ENCODE measurements at places on chromosomes 1 and 21.
A peak's percentile ranks its signal among the peaks of the same experiment; 100 is the strongest.

GRCh38 chr1:44661781-44662682 lies 12.2 kb downstream of the TMEM53 start:
- no peak for DNase-seq

GRCh38 chr1:28066393-28067154 lies 21.8 kb downstream of the EYA3 start:
- no peak for DNase-seq

DNA sequence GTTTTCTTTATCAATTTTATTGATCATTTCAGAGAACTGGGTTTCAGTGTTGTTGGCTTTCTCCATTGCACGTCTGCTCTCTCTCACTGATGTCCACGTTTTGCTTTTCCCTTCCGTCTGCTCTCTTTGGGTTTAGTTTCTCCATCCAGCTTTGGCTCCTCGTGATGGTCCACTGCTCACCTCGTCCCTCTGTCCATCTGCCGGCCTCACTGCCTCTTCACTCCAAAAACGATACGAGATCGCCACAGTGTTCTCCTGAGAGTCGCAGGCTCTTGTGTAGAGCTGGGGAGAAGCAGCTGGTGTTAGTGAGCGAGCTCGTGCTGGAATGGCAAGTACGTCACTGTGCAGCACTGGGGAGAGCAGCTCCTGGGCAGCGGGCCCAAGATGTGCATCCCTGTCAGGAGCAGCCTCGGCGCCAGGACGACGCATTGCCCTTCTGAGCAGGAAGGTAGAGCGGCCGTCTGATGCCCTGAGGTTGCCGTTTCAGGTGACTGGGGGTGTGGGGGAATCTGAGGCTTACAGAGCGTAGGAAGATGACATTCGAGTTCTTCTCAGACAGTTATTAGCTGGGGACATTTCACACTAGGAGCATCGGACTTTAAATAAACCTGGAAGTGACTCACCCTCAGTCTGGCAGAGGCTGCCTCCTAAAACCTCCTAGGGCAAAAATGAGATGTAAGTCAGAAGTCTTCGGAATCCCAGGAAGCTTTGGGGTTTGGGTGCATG lies 31.4 kb upstream of the PCBP3 start:
- no peak for DNase-seq

- no peak for DNase-seq
These were observed 178.3 kb upstream of the RAB4A start for GRCh38 chr1:229092377-229093237.

DNA sequence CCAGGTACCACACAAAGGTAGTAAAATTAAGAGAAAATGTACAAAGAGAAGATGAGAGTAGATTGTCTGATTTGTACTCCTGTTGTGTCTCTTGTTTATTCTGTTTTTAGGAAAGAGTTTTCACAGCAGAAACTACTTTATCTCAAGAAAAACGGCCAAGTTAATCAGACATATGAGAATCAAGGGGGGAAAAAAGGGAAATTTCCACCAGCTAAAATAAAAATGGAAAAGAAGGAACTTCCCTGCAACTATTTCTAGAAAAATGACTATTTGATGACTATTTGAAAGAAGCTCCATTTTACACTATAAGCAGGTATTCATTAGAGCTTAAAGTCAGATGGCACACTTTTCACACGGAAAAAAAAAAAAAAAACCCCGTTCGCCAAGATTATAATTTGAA lies 56.5 kb downstream of the EPRS1 start:
- no peak for DNase-seq

DNA sequence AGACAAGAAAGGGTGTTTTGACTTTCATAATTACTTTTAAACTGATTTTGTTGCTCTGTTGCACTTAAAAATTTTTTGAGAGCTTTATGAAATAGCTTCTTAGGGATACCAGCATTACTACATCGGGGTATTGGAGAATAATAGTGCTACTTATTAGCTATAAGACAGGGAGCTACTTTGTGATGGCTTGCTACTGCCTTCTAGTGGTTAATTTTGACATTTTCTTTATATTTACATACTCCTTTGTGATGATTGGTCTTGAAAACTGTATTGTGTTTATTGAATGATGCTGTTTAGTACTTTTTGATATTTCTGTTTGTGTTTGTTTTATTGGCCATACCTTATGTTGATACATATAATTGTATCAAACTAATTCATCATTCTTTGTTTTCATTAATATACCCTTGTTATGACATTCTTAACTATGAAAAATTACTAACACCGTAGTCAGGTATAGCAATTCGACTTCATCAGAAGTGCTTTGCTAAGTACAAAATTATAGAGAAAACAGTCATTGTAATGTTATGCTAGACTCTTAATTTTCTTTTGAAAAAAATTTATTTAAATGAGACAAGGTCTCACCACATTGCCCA lies 85.5 kb downstream of the CLIC4 start:
- DNase-seq, result peak; percentile 85

- DNase-seq, result no peak
These were observed 474.6 kb downstream of the DISC1 start for GRCh38 chr1:232101231-232101630.

- DNase-seq, result no peak
These were observed 6.8 kb upstream of the SKI start for GRCh38 chr1:2221271-2221670.

DNA sequence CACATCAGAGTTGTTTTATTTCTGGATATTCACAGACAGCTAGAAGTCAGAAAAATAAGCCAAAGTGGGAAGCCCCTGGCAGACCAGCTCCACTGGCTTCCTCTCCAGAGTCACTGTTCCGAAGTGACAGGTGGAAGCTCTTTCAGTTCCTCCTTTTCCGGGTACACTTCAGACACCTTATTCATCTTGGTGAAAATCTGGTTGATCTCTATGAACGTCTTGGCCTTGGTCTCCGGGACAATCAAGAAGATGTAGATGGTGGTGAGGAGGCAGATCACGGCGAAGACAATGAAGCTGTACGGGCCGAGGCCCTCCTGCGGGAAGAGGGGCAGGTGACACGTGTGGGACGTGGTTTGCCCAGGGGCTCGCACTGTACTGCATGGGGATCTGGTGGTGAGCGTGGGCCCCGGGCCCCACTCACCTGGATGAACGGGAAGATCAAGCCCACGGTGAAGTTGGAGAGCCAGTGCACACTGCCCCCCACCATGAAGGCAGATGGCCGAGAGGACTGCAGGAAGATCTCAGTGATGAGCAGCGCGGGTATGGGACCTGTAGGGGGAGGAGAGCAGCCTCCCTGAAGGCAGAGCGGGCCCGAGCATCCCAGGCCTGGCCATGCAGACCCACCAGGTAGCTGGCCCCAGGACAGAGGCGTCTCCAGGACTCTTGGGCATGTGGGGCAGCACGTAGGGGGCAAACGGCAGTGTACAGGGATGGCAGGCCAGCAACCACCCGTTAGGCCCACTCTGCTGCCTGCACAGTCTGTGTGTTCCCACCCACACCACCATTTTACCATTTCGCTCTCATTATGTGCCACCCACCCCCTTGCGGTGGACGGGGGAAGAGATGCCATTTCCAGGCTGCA lies 11.5 kb upstream of the SLC2A7 start:
- DNase-seq, result no peak

DNA sequence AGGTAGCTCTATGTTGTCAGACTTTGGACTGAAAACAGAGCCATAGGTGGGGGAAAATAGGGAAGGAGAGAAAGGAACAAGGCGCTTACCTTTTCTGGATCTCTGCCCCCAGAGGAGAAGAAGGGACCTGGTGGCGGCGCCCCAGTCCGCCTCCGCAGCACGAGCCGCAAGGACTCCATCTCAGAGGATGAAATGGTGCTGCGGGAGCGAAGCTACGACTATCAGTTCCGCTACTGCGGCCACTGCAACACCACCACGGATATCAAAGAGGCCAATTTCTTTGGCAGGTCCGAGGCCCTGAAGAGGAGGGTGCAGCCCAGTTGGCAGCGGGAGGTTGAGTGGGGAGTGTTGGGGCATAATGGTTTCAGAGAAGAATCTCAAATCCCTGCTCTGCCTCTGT lies 18.5 kb upstream of the TMEM222 start:
- no peak for DNase-seq

DNA sequence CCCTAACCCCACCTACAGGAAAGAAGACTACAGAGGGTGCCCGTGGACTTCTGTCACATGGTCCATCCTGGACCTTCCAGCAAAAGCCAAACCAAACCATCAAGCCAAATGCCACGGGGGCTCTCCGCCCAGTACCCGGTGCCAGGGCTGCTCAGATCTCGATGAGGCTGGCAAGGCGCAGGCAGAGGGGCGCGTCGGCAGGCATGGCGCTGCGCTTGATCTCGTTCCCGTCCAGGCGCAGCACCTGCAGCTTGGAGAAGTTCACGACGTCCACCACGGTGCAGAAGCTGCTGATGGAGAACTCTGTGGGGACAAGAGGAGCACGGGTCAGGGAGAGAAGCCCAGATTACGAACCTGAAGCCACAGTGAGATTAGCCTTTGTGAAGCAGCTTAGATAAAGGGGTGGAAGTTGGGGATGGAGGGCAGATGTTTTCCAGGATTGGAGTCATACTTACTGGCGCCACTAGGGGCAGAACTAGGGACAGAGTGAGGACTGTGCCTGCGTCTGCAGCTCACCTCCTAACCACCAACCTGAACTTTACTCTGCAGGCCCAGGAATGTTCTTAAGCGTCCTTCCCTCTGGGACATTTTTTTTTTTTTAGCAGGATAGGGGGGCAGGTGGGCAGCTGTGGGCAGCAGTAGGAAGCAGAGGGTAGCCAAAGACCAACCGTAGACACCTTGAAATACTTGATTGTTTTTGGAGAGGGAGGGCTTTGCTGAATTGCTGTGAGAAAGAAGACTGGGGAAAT lies 8.6 kb downstream of the FMOD start:
- DNase-seq, result peak; percentile 48

- DNase-seq, result no peak
These were observed 91.3 kb downstream of the ZSCAN20 start for GRCh38 chr1:33563699-33564098.

- no peak for DNase-seq
These were observed 803.8 kb downstream of the ADGRL2 start for GRCh38 chr1:82604524-82604923.

- no peak for DNase-seq
These were observed 88.0 kb upstream of the NFIA start for GRCh38 chr1:60994369-60994768.

- no peak for DNase-seq
These were observed 67.5 kb downstream of the ATP6V1G3 start for GRCh38 chr1:198472997-198473396.

DNA sequence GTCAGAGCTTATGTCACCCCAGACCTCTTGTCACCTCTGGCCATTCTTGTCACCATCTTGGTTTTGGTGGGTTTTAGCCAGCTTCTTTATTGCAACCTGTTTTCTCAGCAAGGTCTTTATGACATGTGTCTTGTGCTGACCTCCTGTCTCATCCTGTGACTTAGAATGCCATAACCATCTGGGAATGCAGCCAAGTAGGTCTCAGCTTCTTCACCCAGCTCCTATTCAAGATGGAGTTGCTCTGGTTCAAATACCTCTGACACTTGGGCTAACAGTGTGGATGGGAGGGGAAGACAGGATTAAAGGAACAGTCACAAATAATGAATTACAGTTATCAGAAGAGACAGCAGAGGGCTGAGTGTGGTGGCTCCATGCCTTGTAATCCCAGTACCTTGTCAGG lies 30.5 kb upstream of the PIK3CD start:
- no peak for DNase-seq

GRCh38 chr1:46532498-46533178 lies 18.8 kb downstream of the KNCN start:
- DNase-seq, result peak; percentile 50

GRCh38 chr1:112666946-112667345 lies 7.5 kb upstream of the MOV10 start:
- DNase-seq, result no peak

GRCh38 chr1:214026985-214027384 lies 39.2 kb downstream of the PROX1 start:
- DNase-seq, result no peak

DNA sequence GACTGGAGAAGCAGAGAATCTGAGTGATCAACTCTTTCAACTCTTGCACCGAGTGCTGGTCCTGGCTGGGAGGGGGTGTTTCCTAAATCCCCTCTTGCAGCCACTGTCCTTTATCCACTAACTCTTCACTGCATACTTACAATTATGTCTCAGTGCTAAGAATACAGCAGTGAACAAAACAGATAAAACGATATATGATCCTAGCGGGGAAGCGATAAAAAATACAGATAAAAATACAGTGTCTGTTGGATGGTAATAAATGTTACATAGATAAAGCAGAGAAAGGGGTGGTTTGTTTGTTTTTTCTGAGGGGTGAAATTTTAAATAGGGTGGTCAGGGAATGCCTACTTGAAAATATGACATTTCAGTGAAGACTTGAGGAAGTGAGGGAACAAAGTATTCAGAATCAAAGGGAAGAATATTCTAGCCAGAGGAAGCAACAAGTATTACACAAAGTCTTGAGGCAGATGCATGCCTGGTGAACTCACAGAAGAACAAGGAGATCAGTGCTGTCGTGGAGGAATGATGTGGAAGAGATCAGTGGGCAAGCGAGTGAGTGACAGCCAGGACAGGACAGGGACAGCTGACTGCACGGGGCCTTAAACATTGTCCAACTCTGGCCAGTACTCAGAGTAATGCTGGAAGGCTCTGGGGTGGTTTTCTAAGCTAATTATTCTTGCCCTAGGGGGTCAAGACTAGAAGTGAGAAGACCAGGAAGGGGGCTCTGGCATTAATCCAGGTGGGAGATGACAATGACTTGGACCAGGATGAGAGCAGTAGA lies 110.0 kb downstream of the APP start:
- no peak for DNase-seq

- DNase-seq, result no peak
These were observed 103.3 kb downstream of the WDR3 start for GRCh38 chr1:118032883-118033282.

- DNase-seq, result no peak
These were observed 60.0 kb upstream of the TLR5 start for GRCh38 chr1:223203034-223203408.

- DNase-seq, result no peak
These were observed 73.3 kb downstream of the TNFSF18 start for GRCh38 chr1:172977296-172978017.
